ENCODE measurements at places on chromosomes 1 and 21. TPM values are rescaled to one million over a fixed set of nuclear protein-coding genes. Genes with fewer than 3 reads are reported as not detected.

Gene PIAS3
- 17.8 TPM for total RNA-seq

Gene SMYD3
- 20.2 TPM for total RNA-seq

DNA sequence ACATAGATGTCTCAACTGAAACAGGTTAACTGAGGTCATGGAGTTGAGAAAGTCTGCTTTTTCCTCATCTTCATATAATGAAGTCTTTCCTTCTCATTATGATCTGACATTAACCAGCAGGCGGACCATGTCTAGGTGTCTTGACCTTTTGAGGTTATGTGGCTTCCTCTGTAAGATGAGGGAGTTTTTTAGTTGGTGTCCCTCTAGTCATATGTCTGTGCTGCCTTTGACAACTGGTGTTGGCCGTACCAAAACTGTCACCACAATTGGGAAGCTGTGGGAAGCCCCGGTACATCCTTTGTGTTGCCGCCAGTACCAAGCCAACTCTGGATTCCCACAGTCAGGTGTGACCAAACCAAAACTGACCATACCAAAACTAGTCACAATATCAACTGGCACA lies 105.1 kb downstream of the PBX1 start:
- H3K36me3 ChIP-seq = no peaks in the 10 kb centered on the region
- H3K4me1 ChIP-seq = no peaks in the 10 kb centered on the region
- no peak overlapping the region for H3K27ac ChIP-seq
- no peak overlapping the region for H3K4me3 ChIP-seq
- H3K27me3 ChIP-seq = no peaks in the 10 kb centered on the region

- no peak overlapping the region for H3K4me3 ChIP-seq
- peaks cover 4% of the 10 kb centered on the region for H3K36me3 ChIP-seq
- no peak for DNase-seq
- H3K27me3 ChIP-seq = no peaks in the 10 kb centered on the region
These were observed 82.4 kb downstream of the ZMYM4 start for GRCh38 chr1:35350872-35351271.

Gene PROX1
- 0.17 TPM for total RNA-seq

GRCh38 chr1:219152751-219153150 lies 20.9 kb upstream of the LYPLAL1 start:
- no peak overlapping the region for H3K4me3 ChIP-seq
- H3K27me3 ChIP-seq = peaks cover 4% of the 10 kb centered on the region
- no peak overlapping the region for H3K27ac ChIP-seq

DNA sequence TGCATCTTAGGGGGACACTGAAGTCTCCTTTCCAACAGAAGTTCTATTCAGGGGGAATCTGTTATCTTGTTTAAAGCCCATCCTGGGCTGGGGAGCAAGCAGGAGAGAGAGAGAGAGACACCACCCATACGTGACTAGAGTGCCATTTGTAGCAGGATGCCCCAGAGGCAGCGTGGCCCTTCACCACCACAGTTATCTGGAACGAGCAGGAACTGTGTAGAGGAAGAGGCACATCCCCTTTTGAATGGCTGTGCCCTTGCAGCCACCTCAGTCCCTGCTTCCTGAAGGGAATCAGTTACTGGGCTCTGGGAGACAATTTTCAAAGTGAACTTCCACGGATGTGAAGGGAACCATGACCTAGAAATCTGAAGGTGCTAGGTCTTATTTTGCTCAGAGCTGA lies 19.4 kb upstream of the LAMTOR5 start:
- no peaks in the 10 kb centered on the region for H3K36me3 ChIP-seq
- peaks cover 1% of the 10 kb centered on the region for H3K27me3 ChIP-seq
- H3K27ac ChIP-seq = no peak overlapping the region
- H3K4me3 ChIP-seq = no peak overlapping the region
- DNase-seq = no peak

Gene FAAH
- 5.3 TPM for total RNA-seq

DNA sequence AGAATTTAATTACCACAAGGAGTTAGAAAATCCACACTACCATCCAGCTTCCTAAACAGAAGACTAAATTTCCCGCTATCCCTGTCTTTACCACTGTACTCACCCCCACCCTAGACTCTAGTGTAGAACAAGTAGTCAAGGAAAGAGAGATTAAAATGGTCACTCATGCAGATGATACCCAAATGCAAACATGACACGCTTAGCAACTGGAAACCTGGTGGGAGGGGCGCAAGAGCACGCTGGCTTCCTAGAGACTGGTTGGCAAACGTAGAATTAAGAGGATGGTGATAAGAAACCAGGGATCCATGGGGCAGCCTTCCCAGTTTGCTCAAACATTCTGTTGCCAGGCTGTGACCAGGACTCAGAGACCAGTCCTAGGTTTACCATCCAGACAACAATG lies 9.9 kb upstream of the LDLRAD1 start:
- DNase-seq = no peak
- no peaks in the 10 kb centered on the region for H3K4me1 ChIP-seq
- no peak overlapping the region for H3K27ac ChIP-seq
- H3K4me3 ChIP-seq = no peak overlapping the region
